Vagina (tissue), 2 donors: ENCODE measurements at places on chromosomes 6 and 20. TPM values are rescaled to one million over a fixed set of nuclear protein-coding genes. Genes with fewer than 3 reads are reported as not detected.
A peak's percentile ranks its signal among the peaks of the same experiment; 100 is the strongest.

DNA sequence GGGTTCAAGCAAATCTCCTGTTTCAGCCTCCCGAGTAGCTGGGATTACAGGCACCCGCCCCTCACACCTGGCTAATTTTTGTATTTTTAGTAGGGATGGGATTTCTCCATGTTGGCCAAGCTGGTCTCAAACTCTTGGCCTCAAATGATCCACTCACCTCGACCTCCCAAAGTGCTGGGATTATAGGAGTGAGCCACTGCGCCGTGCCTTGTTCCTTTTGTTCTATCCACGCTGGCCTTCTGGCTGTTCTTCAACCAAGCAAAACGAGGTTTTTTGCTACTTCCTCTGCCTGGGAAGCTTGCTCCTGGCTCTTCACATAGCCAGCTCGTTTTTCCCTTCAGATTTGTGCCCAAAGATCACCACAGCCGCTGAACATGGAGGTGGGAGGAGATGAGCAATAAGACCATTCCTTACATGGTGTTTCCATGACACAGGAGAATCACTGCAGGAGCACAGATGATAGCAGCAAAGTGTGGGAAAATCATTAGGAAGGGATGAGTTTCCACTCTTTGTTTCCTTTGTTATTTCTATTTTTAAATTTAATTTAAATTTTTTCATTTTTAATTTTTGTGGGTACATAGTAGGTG lies 201.0 kb upstream of the ZNF217 start:
- H3K27me3 ChIP-seq: no peaks in the 10 kb centered on the region
- H3K27ac ChIP-seq: no peak overlapping the region
- H3K4me1 ChIP-seq: no peaks in the 10 kb centered on the region
- no peak for DNase-seq

- H3K27me3 ChIP-seq: no peaks in the 10 kb centered on the region
- DNase-seq: no peak
- H3K4me1 ChIP-seq: peaks cover 10% of the 10 kb centered on the region
- H3K27ac ChIP-seq: no peak overlapping the region
- no peaks in the 10 kb centered on the region for H3K36me3 ChIP-seq
Measured at GRCh38 chr20:34544109-34544796, 14.3 kb upstream of the MAP1LC3A start.

DNA sequence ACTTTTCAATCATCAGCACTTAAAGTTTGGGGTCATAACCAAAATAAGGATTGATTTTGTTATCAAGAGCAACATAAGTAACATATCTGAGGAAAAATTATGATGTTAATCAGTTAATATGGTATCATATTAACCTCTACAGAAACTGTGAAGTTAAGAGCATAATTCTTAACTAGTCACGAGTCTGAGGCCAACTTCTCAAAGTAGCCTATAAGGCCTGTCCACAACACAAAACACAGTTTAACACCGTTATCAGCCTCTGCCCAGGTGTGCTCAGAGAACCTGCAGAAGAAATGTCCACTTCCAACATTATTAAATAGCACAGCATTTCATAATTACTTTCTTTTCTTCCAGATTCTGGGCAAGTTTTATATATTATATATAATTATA lies 1.1 kb downstream of the STX7 start:
- no peaks in the 10 kb centered on the region for H3K36me3 ChIP-seq
- H3K4me1 ChIP-seq: peaks cover 47% of the 10 kb centered on the region
- no peaks in the 10 kb centered on the region for H3K27me3 ChIP-seq
- peak overlapping the region; percentile 96 for H3K4me3 ChIP-seq
- H3K27ac ChIP-seq: peak overlapping the region; percentile 87

DNA sequence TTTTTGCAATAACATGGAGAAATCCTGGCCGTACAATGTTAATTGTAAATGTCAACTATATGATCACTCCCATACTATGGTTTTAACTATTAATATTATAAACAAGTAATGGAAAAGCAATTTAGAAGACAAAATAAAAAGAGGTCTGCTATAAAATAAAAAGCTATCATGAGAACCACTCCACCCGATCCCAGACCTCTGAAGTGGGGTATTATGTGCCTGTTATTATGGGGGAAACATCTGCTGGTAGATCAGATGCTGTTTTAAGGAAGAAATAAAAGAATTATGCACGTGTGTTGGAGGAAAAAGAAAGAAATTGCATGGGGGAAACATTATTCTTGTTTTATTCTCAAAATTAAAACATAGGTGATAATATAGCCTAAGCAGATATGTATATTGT lies 615.7 kb upstream of the ARID1B start:
- H3K27me3 ChIP-seq: no peaks in the 10 kb centered on the region
- no peak for DNase-seq
- H3K4me3 ChIP-seq: no peak overlapping the region
- H3K36me3 ChIP-seq: no peaks in the 10 kb centered on the region
- H3K4me1 ChIP-seq: peaks cover 18% of the 10 kb centered on the region

DNA sequence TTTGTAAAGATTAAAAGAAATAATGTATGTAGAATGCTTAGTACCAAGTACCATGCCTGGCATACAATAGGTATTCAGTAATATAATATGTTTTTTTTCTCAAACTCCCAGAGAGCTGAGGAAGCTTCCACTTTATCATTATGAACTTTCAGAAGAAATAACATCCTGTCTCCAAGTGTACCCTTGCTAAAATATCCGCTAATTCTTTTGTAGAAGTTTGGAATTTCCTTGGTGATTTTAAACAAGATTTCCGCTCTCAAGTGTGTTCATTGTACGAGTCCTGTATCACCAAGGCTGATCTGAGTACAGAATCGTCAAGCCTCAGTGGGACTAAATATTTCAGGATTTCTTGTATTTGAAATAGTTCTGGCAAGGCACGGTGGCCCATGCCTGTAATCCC lies 16.1 kb upstream of the RNF144B start:
- no peaks in the 10 kb centered on the region for H3K27me3 ChIP-seq
- H3K4me1 ChIP-seq: no peaks in the 10 kb centered on the region
- no peaks in the 10 kb centered on the region for H3K36me3 ChIP-seq
- H3K27ac ChIP-seq: no peak overlapping the region
- DNase-seq: no peak

DNA sequence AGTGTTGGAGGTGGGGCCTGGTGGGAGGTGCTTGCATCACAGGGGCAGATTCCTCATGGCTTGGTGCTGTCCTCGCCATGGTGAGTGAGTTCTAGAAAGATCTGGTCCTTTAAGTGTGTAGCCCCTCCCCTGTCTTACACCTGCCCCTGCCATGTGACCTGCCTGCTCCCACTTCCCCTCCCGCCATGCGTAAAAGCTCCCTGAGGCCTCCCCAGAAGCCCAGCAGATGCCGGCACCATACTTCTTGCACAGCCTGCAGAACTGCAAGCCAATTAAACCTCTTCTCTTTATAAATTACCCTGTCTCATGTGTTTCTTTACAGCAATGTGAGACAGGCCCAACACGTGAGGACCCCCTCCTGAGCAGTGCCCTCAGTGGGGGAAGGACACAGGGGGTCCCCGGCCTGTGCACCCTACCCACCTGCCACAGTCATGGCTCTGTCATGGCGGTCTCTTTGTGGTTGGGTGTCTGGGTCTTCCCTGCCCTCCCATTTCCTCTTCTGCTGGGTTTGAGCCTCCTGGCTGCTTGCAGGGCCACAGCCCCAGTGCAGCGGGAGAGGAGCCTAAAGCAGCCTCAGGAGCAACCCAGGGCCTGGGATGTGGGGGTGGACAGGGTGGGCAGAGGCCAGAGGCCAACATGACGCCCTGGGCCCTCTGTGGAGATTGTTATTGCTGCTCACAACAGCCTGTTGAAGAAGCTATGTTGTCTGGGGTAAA lies 87.2 kb upstream of the QKI start:
- no peak for DNase-seq
- peaks cover 16% of the 10 kb centered on the region for H3K4me1 ChIP-seq
- H3K27me3 ChIP-seq: no peaks in the 10 kb centered on the region

DNA sequence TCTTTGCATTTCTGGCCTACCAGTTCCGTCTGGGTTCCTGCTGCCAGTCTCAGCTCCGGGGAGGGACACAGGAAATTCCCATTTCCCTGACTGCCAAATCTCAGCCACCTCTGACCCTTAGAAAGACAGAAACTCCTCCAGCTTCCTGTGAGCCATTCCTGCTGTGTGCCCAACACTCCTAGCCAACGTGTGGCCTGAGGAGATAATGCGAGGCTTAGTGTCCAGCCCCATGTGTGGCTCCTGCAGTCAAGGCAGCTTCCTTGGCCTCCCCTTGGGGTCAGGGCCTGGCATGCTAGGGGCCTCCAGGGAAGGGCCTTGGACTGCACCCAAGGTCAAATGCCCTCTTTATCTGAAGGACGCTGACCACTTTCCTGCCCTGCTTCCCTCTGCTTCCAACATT lies 45.1 kb downstream of the MAFB start:
- H3K36me3 ChIP-seq: no peaks in the 10 kb centered on the region
- no peak overlapping the region for H3K4me3 ChIP-seq

- no peak overlapping the region for H3K4me3 ChIP-seq
- no peaks in the 10 kb centered on the region for H3K4me1 ChIP-seq
- no peaks in the 10 kb centered on the region for H3K36me3 ChIP-seq
- DNase-seq: no peak
- H3K27me3 ChIP-seq: no peaks in the 10 kb centered on the region
Measured at GRCh38 chr6:110493253-110493800, 16.9 kb upstream of the SLC22A16 start.

DNA sequence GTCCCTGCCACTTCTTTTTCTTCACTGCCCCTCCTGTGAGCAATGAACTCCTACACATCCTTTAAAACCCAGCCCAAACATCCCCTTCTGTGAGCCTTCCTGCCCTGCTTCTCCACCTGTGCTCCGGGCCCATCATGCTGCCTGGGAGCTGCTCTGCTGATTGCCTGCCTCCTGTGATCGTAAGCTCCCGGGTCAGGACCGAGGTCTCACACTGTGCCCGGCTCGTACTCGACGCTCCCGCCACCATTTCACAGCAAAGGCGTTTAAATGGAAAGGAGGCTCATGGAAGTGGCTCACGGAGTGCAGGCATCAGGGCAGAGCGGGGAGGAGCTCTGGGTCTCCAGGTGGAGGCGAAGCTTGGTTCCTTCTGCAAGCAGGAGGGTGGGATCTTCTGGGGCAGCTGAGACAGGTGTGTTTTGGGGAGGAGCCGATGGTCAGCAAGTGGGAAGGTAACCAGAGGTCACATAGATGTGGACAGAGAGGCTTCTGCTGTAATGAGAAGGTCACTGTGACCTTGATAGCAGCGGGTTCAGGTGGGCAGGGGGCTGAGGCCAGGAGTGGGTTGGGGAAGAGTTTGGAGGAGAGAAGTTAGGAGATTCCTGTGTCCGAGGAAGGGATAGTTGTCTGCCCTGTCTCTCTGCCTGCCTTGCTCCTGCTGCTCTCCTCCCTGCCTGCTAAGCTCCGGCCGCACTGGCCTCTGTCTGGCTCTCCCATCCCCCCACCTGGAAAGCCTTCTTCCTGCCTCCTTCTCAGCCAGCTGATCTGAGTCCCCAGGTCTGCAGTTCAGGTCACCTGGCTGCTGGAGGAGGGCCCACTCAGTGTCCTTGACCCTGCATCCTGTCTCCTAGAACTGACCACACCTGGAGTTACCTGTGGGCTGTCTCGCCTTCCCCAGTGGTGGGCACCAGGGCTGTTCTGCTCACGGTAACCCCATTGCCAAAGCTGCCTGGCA lies 52.7 kb upstream of the FRMD1 start:
- H3K27ac ChIP-seq: no peak overlapping the region
- no peak overlapping the region for H3K4me3 ChIP-seq
- peaks cover 11% of the 10 kb centered on the region for H3K4me1 ChIP-seq
- H3K27me3 ChIP-seq: no peaks in the 10 kb centered on the region
- H3K36me3 ChIP-seq: no peaks in the 10 kb centered on the region
- peak; percentile 96 for DNase-seq

Gene SLC22A16
- total RNA-seq: not detected

GRCh38 chr20:33465481-33466302 lies 22.1 kb upstream of the SNTA1 start:
- no peaks in the 10 kb centered on the region for H3K27me3 ChIP-seq
- no peak for DNase-seq
- no peaks in the 10 kb centered on the region for H3K4me1 ChIP-seq
- no peaks in the 10 kb centered on the region for H3K36me3 ChIP-seq
- H3K4me3 ChIP-seq: no peak overlapping the region

DNA sequence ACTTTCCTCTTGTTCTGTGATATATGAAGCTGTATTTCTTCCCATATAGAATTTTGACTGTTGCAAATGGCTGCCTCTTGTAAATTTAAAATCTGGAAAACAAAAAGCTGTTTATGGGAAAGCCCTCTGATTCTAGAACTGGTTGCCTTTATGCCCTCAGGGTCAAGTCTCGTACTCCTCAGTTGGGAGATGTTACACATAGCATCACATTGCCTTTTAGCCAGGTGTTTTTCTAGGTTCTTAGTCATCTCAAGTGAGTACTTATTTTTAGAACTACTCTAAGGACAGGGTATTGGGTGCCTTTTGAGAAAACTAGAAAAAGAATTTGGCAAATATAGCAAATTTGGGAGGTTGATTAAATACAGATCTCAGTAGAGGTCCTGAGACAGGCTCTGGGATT lies 58.5 kb downstream of the ANKS1A start:
- H3K27ac ChIP-seq: no peak overlapping the region
- no peaks in the 10 kb centered on the region for H3K4me1 ChIP-seq
- no peaks in the 10 kb centered on the region for H3K36me3 ChIP-seq

- H3K4me3 ChIP-seq: no peak overlapping the region
- peaks cover 2% of the 10 kb centered on the region for H3K4me1 ChIP-seq
- H3K27me3 ChIP-seq: no peaks in the 10 kb centered on the region
- DNase-seq: no peak
- H3K27ac ChIP-seq: no peak overlapping the region
Measured at GRCh38 chr6:127186889-127187288, 68.4 kb downstream of the RSPO3 start.

Gene SEL1L2
- total RNA-seq: not detected

Gene INSM1
- total RNA-seq: not detected

- H3K27ac ChIP-seq: no peak overlapping the region
- no peaks in the 10 kb centered on the region for H3K4me1 ChIP-seq
- no peak overlapping the region for H3K4me3 ChIP-seq
- H3K27me3 ChIP-seq: no peaks in the 10 kb centered on the region
Measured at GRCh38 chr6:96466147-96466863, 55.3 kb upstream of the UFL1 start.

GRCh38 chr6:28139860-28140543 lies 1.7 kb upstream of the ZKSCAN8 start:
- DNase-seq: no peak
- H3K4me1 ChIP-seq: peaks cover 41% of the 10 kb centered on the region
- H3K4me3 ChIP-seq: no peak overlapping the region
- H3K36me3 ChIP-seq: no peaks in the 10 kb centered on the region
- H3K27me3 ChIP-seq: no peaks in the 10 kb centered on the region

Gene RRAGD
- 6.4 TPM for total RNA-seq

DNA sequence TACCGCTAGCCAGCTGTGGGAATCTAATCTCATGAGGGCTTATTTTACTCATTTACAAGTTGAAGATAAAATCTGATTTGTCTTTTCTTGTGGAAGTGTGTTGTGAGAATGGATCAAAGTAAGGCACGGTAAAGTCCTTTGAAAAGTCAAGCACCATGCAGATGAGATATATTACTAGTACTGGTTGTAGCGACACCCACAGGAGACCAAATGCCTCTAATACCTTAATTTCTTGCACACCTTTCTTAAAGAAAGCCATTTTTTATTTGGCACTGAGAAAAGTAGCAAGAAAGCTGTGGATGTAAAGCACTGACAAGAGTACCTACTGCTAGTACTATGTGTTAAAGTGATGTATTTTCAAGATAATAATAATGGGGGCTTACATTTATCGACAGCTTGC lies 191.0 kb upstream of the MMS22L start:
- no peak overlapping the region for H3K4me3 ChIP-seq
- no peaks in the 10 kb centered on the region for H3K27me3 ChIP-seq
- no peaks in the 10 kb centered on the region for H3K4me1 ChIP-seq
- no peaks in the 10 kb centered on the region for H3K36me3 ChIP-seq
